GM03348 (cell line): ENCODE measurements at places on chromosomes 3 and 15.
A peak's percentile ranks its signal among the peaks of the same experiment; 100 is the strongest.

GRCh38 chr15:60541481-60542299 is 62.7 kb upstream of the ICE2 start:
- no peak for DNase-seq

DNA sequence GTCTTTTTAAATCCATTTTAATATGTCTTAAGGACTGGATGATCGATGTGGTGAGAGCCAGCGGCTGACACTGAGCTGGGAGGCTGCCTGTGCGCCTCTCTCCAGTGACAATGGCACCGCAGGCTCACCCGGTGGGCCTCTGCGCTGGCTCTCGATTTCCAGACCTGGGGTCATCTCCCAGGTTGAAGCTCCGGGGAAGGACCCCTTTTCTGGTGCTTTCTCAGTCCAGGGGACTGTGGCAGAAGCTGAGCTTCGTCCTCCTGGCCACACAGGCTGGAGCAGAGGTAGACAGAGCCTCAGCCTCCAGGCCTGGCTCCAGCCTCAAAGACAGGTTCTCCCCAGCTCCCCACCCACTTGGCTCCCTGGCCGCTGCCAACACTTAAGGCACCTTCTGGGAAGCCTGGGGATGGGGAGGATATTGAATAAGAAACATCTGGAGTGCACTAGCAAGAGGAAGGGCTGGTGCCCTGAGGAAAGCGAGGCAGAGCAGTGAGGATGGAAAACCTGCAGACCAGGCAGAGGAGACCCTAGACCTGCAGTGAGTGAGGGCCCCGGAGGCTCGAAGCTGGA is 154.2 kb upstream of the SMAD3 start:
- DNase-seq = no peak

GRCh38 chr3:13495351-13495813 is 15.3 kb downstream of the HDAC11 start:
- DNase-seq = no peak

GRCh38 chr3:161415506-161416231 is 44.4 kb upstream of the SPTSSB start:
- peak; percentile 39 for DNase-seq

- DNase-seq = peak; percentile 84
These were observed 12.4 kb downstream of the TNK2 start for GRCh38 chr3:195895861-195896360.

GRCh38 chr3:155169197-155169596 is 89.1 kb downstream of the MME start:
- DNase-seq = no peak

DNA sequence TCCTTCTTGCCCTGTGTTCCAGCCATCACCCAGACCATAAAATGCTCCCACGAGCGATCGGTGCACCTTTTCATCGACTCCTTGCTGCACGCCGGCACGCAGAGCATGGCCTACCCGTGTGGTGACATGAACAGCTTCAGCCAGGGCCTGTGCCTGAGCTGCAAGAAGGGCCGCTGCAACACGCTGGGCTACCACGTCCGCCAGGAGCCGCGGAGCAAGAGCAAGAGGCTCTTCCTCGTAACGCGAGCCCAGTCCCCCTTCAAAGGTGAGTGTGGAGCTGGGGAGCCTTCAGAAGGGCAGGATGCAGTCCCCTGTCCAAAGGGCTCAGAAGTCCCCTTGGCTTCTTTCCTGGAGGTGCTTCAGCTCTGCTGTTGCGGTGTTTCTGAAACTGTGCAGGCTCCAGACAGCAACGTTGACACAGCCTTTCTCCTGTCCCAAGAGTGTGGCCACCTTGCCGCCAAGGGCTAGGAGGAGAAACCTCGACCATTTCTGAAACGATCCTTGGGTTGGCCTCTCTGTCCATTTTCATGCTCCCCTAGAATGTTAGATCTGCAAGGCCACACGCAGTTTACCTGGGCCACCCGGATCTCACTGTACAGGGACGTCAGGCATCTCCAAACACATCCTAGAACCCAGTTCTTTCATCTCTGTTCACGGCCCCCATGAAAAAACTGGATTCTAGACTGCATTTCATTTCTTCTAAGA is 116.7 kb downstream of the LIPC start:
- no peak for DNase-seq

DNA sequence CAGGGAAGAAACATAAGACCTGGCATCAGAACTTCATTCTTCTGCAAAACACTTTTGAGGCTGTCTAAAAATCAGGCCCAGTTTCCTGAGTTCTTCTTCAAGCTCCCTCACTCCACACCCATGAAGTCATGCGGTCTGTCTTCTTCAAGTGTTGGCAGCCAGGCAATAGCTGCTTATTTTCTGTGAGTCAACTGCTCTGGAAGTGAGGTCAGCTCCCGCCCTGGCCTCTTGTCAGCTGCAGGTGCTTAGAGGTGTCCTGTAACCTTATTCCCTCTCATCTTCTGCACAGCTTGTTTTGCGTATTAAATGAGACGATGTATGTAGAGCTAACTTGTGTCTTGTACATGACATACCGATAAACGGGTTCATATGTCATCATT is 226.1 kb downstream of the ADAMTS17 start:
- DNase-seq = no peak

- DNase-seq = no peak
These were observed 385.4 kb downstream of the MFSD1 start for GRCh38 chr3:159187232-159187631.

GRCh38 chr3:63847718-63848450 is 15.7 kb downstream of the THOC7 start:
- DNase-seq = no peak

- no peak for DNase-seq
These were observed 195.4 kb upstream of the LPP start for GRCh38 chr3:187958432-187959003.

- peak; percentile 84 for DNase-seq
These were observed 60.7 kb upstream of the HEG1 start for GRCh38 chr3:125116311-125117080.

GRCh38 chr15:35092846-35093245 is 7.8 kb upstream of the NANOGP8 start:
- no peak for DNase-seq

DNA sequence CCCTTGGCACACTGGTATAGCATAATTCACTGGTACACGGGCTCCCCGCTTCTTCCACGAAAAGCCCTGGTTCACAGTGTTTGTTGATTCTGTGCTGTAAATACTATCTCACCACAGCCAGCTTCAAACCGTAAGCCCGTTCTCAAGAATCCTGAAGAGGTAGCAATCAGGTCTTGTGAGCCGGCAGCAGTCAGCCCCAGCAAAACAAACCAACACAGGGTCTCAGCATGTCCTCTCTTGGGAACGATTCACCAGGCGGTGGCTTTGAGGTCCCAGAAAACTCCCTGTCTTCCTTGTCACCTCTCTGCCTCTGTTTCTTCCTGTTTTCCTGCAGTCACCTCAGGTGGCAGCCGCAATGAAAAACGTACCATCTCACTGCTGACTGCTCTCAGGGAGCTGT is 19.1 kb upstream of the FAM3D start:
- DNase-seq = no peak

DNA sequence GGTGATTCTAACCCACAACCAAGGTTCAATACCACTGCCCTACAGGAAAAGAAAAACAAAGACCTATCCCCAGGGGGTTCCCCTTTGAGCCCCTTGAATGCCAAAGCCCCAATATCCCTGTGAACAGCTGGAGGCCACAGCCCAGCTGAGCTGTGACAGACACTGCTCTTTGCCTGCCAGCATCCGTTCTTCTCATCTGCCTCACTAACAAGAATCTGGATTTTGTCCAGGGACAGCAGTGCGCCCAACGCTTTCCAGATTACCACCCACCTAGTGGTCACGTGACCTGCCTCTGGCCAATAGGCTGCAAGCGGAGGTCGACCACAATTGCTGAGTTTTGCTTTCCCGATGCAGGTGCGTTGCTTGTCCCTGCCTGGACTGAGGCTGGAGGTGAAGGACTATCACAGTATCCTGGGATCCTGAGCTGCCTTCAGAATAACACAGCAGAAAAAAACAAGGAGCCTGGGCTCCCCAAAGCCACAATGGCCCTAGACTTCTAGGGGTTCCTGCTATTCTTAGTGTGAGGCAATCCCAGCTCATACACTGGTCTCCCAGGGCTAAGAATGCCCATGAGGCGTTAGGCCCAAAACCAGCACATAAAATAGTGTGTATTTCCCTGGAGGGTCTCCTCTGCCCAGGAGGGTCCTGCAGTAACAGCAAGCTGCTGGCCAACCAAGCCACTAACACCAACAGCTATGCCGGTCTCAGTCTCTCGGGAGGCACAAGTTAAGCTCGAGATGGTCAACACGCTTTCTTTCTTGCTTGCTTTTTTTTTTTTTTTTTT is 13.8 kb downstream of the BDH1 start:
- peak; percentile 80 for DNase-seq

GRCh38 chr3:196837819-196838420 is 29.8 kb upstream of the SENP5 start:
- peak; percentile 82 for DNase-seq

GRCh38 chr15:101568821-101569555 is 79.5 kb upstream of the PCSK6 start:
- no peak for DNase-seq

DNA sequence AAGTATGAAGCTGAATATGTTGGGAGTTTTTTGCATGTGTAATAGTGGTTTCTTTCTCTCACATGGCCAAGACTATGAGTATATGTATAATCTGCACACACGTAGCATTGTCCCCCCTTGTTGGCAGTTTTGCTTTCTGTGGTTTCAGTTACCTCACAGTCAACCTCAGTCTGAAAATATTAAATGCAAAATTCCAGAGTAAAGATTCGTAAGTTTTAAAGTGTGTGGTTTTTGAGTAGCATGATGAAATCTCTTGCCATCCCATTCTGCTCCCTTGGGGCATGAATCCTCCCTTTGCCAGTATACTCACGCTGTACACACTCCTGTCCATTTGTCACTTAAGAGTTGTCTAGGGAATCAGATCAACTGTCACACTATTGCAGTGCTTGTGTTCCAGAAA is 742.0 kb upstream of the CCDC54 start:
- peak; percentile 43 for DNase-seq

GRCh38 chr3:133152056-133152455 is 113.9 kb downstream of the TMEM108 start:
- DNase-seq = no peak

- no peak for DNase-seq
These were observed 6.9 kb downstream of the LRRC2 start for GRCh38 chr3:46559091-46559704.

GRCh38 chr3:112531358-112531781 is 30.4 kb downstream of the ATG3 start:
- DNase-seq = peak; percentile 44

DNA sequence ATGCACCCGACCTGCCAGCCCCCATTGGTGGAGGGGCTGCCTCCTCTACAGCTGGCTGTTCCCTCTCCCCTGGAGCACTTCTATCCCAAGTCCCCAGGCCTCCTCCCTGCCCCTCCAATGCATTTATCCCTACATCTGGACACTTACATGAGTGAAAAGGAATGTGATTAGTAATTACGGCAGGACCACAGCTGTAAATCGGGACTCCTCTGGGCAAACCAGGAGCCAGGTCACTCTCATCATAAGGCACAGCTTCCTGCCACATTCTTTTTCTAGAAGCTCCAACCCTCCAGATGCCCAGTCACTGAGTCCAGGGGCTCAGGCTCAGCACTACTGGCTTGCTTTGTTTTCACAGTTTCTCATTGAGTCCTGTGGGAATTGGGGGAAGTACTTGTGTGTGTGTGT is 54.3 kb downstream of the IL20RB start:
- DNase-seq = peak; percentile 86

- no peak for DNase-seq
These were observed 18.3 kb upstream of the ACTC1 start for GRCh38 chr15:34813446-34814190.

GRCh38 chr3:193347521-193348501 is 30.7 kb downstream of the ATP13A5 start:
- no peak for DNase-seq

GRCh38 chr15:69735121-69735520 is 282.5 kb downstream of the RPLP1 start:
- DNase-seq = peak; percentile 66

DNA sequence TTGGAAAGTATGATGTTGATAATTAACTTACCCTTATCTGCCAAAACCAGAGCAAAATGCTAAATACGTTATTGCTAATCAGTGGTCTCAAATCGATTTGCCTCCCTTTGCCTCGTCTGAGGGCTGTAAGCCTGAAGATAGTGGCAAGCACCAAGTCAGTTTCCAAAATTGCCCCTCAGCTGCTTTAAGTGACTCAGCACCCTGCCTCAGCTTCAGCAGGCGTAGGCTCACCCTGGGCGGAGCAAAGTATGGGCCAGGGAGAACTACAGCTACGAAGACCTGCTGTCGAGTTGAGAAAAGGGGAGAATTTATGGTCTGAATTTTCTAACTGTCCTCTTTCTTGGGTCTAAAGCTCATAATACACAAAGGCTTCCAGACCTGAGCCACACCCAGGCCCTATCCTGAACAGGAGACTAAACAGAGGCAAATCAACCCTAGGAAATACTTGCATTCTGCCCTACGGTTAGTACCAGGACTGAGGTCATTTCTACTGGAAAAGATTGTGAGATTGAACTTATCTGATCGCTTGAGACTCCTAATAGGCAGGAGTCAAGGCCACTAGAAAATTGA is 59.7 kb downstream of the DCUN1D1 start:
- no peak for DNase-seq

GRCh38 chr3:52851348-52851747 is 16.5 kb upstream of the MUSTN1 start:
- peak; percentile 67 for DNase-seq

- DNase-seq = no peak
These were observed 23.3 kb downstream of the LRRC2 start for GRCh38 chr3:46542801-46543201.

GRCh38 chr15:32866454-32867312 is 148.9 kb downstream of the GREM1 start:
- no peak for DNase-seq

GRCh38 chr3:196974661-196975060 is 6.0 kb upstream of the PIGZ start:
- DNase-seq = no peak

GRCh38 chr3:129602730-129603560 is 3.5 kb downstream of the PLXND1 start:
- peak; percentile 91 for DNase-seq

DNA sequence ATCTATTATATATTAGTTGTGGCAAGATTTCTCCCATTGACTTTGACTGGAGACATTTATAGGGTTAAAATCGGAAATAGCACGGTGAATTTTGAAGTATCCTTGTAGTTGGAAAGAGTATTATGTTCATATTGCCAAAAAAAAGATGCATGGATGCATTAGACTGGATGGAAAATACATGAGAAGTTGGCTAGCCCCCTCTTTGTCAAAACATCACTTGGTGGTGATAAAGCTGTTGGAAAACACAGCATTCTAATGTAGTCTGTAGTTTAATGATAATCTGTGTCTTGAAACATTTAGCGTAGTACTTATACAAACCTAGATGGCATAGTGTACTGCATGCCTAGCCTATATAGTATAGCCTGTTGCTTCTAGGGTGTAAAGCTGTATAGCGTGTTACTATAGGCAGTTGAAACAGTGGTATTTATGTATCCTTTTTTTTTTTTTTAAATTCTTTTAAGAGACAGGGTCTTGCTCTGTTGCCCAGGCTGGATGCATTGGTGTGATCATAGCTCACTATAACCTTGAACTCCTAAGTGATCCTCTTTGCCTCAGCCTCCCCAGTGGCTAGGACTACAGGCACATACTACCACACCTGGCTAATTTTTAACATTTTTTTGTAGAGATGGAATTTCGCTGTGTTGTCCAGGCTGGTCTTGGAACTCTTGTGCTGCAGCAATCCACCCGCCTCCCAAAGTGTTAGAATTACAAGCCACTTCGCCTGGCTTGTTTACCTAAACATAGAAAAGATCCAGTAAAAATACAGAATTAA is 21.8 kb downstream of the CTNNB1 start:
- no peak for DNase-seq
